ELR (cell line): ENCODE measurements at places on chromosomes 2 and 18.

- no peak for DNase-seq
These were observed 129.5 kb downstream of the MTCL1 start for GRCh38 chr18:8834881-8835280.

DNA sequence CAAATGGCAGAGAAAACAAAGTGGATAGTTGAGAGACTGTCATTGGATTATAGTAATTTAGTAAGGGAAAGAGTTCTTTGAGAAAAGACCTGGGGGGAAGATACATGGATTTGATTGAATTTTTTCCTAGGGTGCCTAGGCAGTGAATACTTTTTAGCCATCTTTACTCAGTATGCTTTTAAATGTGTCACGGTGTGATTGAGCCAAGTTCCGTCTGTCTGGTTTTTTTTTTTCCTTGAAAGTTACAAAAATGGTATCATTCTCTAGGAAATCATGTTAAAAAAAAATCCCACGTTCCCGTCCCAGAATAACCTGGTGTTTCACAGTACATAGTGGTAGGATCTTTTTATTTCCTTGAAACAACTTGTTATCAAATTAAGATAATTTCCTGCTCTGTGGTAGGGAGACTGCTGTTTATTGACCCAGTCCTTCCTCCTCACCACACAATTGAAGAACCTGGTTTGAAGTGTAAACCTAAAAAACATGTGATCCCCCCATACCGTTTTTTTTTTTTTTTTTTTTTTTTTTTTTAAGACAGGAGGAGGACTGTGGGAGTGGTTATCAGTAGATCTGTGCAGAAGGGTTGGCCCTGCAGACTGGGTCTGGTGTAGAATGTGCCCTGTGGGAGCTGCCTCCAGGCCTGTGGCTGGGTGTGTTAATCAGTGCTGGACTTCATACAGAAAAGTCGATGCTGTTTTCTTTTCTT lies 55.1 kb downstream of the DGKD start:
- DNase-seq, result no peak

DNA sequence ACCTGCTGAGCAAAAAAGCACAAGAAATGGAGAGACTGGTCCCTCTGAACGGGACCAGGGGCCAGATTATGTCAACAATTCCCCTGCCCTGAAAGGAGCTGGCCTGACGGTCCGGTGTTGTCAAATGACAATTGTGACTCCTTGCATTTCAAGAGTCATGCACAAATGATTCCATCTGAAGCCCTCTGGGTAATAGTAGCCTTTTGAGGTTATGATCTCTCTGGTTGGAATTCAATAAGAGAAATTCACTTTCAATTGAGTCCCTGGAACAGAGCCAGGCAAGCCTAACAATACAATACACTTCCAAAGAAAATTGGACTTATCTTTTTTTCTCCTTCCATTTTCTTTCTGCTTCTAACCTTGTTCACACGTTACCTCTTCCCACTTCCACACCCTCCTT lies 116.9 kb downstream of the C1D start:
- DNase-seq, result peak; percentile 6

- DNase-seq, result peak; percentile 31
These were observed 156.0 kb downstream of the TFCP2L1 start for GRCh38 chr2:121128741-121129659.

- no peak for DNase-seq
These were observed 220.9 kb downstream of the SMAD2 start for GRCh38 chr18:47709556-47709955.

DNA sequence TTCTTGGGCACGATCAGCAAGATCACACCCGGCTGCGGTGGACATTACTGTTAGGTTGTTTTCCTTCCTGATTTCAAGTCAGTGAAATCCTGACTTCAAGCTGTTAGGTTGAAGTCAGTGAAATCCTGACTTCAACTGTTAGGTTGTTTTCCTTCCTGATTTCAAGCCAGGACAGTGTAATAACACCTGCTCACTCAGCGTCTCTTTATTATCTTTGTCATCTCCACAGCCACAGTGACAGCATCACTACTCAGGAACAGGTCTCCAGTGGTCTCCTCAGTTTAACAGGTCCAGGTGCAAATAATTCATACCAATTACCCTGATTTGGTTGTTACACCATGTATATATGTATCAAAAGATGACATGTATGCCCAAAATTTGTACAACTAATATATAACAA lies 208.1 kb upstream of the REG3G start:
- DNase-seq, result no peak

- peak; percentile 73 for DNase-seq
These were observed 84.2 kb upstream of the LAPTM4A start for GRCh38 chr2:20135631-20136050.

- no peak for DNase-seq
These were observed 103.0 kb downstream of the ANKRD44 start for GRCh38 chr2:197207598-197207997.

GRCh38 chr2:167480232-167480985 lies 592.1 kb downstream of the XIRP2 start:
- peak; percentile 5 for DNase-seq

- no peak for DNase-seq
These were observed 45.4 kb downstream of the ST8SIA5 start for GRCh38 chr18:46711444-46711863.

GRCh38 chr2:15107137-15107536 lies 454.0 kb downstream of the NBAS start:
- DNase-seq, result no peak

DNA sequence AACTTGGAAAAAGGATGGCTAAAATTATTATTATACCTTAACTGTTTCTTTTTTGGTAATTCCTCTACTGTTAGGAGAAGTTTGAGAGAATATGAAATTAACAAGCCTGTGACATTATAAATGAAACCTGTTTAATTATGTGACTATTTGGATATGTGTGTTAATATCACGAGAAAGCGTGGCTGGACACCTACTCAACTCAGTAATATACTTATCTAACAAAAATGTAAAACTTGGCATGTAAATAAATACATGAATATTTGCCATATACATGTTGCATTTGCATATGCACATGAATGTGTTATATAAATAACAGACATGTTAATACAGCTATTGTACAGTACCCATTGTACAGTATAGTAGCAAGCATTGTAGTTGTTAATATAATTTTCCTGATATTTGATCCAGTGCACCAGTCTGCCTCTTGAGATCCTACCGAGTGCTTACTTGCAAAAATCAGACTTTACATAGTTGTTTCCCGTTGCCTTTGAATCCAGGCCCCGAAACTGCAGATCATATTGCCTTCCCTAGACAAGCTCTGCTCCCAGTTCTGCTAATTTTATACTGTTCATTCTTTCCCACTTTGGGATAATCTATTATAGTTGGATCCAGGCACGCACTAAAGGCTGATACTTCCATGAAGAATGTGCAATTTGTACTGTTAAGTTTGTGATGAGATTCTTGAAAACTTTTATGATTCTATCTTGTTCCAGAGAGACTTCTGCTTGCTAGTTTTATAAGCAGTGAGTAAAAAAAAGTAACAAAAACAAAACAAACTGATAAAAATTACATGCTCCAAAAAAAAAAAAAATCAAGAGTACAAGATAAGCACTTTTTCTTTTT lies 395.6 kb downstream of the ARHGAP15 start:
- DNase-seq, result no peak

DNA sequence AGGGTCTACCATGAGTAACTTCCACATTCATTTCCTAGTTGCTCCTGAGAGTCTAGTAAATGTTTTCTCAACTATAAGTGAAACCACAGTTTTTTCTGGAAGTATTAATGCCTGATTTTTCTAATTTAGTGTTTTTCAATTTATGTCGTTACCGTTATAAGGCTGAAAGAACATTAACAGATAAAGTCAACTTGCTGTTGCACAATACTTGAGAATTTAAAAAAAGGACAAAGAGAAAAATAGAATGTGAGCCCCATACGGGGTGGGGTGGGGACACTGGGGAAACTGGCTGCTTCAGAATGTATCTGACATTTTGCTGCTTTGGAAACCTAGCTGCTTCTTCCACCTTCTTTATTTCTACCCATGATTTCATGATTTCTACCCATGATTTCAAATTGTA lies 26.2 kb downstream of the CNOT11 start:
- no peak for DNase-seq

- DNase-seq, result peak; percentile 87
These were observed 48.0 kb downstream of the BCL2L11 start for GRCh38 chr2:111168528-111169239.

DNA sequence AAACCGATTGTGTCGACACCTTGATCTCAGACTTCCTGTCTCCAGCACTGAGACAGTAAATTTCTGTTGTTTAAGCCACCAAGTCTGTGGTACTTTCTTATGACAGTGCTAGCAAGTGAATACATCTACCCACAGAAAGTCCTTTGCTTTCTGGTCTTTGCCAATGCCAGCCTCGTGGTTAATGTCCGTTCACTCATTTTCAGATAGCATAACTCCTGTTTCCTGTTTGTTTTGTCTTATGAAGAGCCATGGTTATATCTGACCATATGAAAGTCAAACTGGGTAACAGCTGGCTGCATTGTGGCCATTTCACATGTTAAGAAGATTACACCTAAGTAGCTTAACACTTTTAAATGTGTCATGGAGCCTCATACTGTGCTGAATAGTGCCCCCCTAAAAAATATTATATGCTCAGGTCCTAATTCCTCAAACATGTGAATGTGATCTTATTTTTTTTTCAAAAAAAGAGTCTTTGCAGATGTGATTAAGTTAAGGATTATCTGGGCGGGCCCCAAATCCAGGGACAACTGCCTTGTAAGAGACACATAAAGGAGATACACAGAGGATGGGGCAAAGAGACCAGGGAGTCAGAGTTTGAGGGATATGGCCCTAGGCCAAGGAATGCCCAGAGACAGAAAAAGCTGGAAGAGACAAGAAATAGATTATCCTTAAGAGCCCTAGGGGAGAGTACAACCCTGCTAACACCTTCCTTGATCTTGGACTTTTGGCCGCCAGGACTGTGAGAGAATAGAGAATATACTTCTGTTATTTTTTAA lies 118.0 kb downstream of the KCNE4 start:
- DNase-seq, result no peak

DNA sequence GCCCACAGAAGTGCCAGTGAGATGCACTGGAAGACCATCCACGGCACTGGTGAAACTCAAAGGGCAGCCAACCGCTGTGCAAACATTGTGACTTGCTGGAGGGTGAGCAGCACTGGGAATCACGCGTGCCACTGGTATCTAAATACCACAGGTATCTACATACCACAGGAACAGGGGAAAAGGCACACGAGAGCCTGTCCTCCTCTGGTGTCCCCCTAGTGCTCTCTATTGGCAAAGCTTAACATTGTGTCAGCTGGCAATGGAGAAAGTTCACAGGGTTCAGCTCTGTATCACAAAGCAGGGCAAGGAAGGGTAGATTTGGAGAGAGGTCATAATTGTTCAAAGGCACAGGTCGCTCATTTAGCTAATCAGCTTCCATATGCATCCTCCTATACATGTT lies 12.6 kb upstream of the SEC11C start:
- no peak for DNase-seq

DNA sequence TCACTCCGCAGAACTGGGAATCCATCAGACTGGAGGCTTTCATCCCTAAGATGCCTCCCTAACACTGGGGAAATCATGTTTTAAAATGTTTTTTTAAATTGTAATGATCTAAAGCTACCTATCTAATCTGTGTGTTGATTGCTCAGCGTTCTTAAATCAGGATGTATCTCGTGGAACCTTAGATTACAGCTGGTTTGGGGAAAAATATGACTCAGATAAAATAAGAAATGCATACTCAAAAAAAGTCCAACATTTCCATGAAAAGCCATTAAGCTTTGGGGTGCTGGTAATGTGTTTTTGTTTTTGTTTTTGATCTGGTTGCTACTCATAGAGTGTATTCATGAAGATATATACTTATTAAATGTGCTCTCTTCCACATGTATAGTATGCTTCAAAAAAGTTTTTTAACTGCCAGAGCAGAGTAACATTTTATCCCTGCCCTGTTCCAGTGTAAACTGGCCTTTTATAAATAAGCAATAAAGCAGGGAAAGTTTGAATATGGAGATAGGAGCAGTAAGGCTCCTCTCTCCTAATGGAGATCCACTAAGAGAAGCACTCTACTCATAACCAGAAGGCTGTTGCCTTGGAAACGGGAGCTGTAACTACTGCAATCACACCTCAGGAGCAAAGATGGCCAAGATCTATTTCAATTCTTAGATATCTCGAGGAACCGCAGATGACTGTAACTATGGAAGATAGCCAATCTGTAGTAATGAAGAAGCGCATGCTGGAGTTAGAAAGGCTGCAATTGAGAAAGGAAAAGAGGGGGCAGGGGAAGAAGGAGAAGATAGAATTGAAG lies 41.6 kb downstream of the ANKRD44 start:
- peak; percentile 17 for DNase-seq

DNA sequence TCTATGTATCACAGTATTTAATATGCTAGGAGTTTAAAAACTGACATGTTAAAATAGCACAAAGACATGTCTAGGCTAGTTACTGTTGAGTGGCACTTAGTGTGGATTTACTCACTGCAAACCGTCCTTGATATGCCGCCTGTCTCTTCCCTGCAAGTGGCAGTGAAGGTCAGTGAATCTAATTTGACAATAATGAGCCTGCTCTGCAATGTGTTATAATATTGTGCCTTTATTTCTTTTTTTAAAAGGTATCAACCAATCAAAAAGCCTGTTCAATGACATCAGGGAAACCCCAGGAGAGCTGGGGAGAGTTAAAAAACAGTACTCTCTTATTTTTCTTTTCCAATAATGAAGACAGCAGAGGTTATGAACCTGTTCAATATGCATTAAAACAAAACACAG lies 384.1 kb downstream of the ERBB4 start:
- no peak for DNase-seq

DNA sequence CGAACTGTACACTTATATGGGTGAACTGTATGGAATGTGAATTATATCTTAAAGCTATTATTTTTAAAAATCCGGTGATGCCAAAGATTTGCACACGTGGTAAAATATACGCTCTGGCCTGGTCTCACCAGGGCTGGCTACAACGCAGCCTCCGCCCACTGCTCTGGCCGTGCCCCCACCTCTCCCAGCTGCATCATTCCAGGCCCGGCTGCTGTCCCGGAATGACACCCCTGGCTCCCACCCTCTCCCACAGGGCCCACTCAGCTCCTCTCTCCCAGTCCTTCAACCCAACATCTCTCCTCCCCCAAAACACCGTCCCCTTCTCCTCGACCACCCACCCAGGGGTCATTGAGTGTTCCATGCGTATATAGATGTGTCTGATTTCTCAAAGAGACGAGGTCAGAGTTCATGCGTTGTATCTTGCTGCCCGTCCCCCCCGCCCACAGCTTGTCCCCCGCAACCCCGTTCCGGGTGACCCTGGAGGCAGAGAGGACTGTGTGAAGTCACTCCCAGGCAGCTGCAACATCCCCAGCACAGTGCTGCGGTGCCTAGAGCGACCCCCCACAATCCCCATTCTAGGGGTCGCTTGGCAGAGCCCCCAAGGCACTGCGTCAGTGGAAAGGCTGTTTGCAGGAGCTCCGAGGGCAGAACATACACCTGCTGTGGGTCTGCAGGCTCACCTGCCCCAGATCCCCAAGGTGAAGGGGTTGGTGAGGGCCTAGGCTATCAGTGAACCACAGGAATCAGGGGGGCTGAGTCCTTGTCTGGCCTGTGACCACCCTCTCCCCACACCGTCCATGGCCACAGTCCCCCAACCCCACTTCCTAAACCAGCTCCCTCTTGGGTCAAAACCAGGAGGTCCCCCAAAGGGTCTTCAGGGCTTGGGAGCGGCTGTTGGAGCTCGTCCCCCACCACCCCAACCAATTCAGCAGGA lies 13.3 kb downstream of the DNMT3A start:
- DNase-seq, result no peak
